ENCODE measurements at places on chromosomes 11 and 22. TPM values are rescaled to one million over a fixed set of nuclear protein-coding genes. Genes with fewer than 3 reads are reported as not detected.

The CCDC188 gene
- total RNA-seq = not detected

The NRIP3 gene
- total RNA-seq = 28.7 TPM

The MB gene
- total RNA-seq = not detected

The MYBPC3 gene
- not detected for total RNA-seq

The ASPHD2 gene
- 1.8 TPM for total RNA-seq

The MLC1 gene
- total RNA-seq = 1.4 TPM

The LRRC32 gene
- total RNA-seq = 0.29 TPM

The HBB gene
- not detected for total RNA-seq

The FJX1 gene
- total RNA-seq = 11.3 TPM

The OOSP4B gene
- total RNA-seq = not detected

The PVALB gene
- not detected for total RNA-seq

The ACTN3 gene
- not detected for total RNA-seq

The ASCL2 gene
- not detected for total RNA-seq

The DERL3 gene
- 1.6 TPM for total RNA-seq

The SSH3 gene
- 6.5 TPM for total RNA-seq

The KCNE3 gene
- total RNA-seq = 0.08 TPM

The KIF18A gene
- 34.1 TPM for total RNA-seq

The ALDH3B2 gene
- total RNA-seq = not detected

The ANGPTL5 gene
- total RNA-seq = not detected
